ENCODE measurements at places on chromosomes 12 and 14.
A peak's percentile ranks its signal among the peaks of the same experiment; 100 is the strongest.

GRCh38 chr14:69635981-69636639 lies 24.7 kb downstream of the SUSD6 start:
- no peak for DNase-seq

GRCh38 chr12:42124764-42125387 lies 19.8 kb downstream of the GXYLT1 start:
- no peak for DNase-seq

DNA sequence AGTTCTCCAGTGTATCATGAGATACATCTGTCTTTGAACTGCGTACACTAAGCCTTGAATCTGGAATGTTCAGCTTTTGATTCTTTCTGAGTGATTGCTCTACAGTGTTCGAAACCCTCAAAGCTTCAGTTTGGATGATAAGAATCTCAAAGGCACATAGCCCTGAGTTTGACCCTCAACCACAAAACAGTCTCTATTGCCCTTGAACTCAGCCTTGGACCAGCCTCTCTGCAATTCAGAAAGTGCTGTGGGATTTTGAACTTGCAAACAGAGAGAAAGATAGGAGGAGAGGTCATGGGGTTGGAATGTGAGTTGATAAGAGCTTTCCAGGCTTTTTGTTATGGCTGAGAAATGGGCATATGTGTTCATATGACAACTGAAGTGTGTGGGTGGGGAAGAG lies 100.3 kb downstream of the MYRFL start:
- DNase-seq = no peak

- DNase-seq = no peak
Measured at GRCh38 chr14:44163946-44164345, 343.1 kb downstream of the FSCB start.

GRCh38 chr14:100982353-100982752 lies 78.8 kb upstream of the RTL1 start:
- no peak for DNase-seq

DNA sequence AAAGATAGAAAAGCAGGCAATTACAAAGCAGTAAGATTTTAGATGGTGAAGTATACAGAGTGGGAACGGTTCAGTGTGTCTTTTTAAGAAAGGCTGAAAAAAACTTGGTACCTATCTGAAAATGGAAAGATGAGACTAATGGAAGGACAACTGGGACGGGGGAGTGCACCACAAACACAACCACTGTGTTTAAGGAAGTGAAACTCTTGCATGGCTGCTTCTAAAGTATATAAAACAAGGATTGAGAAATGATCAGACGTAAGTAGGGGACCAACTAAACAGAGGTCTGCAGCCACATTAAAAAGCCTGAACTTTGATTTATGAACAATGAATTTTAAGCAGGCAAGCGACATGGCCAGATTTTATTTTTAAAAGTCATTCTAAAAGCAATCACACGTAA lies 328.6 kb downstream of the MDGA2 start:
- DNase-seq = no peak

DNA sequence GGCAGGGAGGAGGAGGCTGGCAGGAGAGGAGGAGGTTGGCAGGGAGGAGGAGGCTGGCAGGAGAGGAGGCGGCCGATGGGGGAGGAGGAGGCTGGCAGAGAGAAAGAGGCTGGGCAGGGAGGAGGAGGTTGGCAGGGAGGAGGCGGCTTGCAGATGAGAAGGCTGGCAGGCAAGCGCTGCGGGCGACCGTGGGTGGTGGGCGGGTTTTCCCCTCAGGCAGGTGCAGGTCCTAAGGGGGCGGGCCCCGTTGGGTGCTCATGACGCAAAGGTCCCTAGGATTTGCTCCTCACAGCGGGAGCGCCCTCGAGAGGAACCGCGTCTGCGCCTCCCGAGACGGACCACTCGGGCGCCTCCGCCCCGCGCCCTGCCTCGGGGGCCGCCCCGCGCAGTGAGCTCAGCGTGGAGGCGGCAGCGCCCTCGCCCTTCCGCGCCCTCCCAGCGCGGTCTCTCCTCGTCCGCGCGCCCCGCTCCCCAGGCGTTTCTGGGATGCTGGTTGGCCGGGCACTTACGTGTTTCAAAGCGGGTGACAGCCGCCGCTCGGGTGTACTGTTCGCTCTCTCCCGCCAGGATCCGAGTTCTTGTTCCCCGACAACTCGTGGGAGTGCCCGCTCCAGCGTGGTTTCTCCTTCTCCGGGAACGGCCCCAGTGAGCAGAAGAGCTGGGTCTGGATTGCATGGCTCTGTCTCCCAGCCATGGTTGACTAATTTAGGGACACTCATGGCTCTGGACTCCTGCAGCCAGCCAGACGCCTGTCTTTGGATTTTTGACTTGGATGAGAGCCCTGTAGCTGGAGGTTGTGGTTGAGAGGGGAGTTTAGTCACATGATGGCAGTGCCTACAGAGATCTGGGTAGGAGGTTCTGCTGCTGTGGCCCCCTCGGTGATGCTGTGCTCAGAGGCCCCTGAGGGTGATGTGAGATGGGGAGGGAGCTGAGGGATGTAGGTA lies 64.1 kb upstream of the PPP4R3A start:
- DNase-seq = peak; percentile 25

GRCh38 chr14:32738206-32738871 lies 200.3 kb upstream of the NPAS3 start:
- no peak for DNase-seq

DNA sequence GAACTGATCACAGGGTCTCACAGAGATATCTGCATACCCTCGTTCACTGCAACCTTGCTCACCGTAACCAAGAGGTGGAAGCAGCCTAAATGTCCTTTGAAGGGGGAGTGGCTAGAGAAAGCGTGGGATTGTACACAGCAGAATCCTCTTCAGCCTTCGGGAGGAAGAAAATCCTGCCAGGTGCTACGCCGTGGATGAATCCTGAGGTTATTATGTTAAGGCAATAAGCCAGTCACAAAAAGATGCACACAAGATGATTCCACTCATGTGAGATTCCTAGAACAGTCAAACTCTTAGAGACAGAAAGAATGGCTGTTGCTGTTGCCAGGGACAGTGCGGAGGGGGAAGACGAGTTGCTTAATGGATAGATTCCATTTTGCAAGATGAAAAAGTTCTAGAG lies 39.6 kb upstream of the SFSWAP start:
- no peak for DNase-seq

DNA sequence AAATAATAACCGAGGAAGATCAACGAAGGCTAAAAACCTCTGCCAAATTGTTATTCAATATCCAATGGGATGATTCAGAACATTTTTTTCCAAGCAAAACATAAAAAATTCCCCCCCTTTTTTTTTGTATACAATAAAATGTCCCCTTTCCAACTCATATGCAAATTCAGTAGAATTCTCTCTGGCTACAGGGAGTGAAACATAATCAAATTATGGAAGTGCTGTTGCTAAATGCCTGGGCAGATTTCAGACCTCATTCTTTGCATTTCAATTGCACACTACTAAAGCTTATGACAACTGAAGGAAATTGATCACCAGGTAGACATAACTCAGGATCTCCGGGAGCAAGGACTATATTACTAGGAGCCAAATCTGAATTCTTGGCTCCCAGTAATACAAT lies 51.0 kb downstream of the LMNTD1 start:
- DNase-seq = no peak

DNA sequence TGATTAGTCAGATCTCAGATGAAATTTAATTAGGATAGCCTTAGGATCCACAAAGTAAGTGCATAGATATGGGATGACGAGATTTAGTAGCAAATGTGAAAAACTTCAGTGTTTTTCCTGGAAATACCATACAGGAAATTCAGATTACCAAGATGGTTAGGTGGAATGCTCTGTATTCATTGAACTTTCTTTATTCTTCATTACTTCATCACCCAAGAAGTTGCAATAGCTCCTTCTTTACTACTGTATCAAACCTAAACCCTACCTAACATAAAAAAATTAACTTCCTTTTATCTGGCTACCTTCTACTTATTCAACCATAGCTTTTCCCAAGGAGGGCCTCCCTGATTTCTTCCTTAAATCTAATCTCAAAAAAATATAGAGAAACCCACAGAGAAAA lies 100.4 kb downstream of the TTC6 start:
- no peak for DNase-seq

GRCh38 chr14:95504135-95505029 lies 12.1 kb downstream of the SYNE3 start:
- no peak for DNase-seq

DNA sequence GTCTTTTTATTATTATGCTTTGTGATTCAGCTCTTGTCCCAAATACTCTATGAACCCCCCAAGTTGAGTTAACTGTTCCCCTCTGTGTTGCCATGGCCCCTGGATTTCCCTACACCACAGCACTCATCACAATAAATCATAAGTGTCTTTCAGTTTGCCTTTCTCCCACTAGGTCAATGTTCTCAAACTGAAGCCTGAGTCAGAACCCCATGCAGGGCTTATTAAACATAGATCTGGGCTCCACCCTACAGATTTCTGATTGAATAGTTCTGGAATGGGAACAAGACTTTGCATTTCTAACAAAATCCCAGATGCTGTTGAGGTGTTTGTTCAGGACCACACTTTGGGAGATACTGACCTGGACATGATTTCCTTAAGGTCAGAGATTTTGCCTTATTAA lies 199.4 kb downstream of the TBX5 start:
- DNase-seq = no peak

DNA sequence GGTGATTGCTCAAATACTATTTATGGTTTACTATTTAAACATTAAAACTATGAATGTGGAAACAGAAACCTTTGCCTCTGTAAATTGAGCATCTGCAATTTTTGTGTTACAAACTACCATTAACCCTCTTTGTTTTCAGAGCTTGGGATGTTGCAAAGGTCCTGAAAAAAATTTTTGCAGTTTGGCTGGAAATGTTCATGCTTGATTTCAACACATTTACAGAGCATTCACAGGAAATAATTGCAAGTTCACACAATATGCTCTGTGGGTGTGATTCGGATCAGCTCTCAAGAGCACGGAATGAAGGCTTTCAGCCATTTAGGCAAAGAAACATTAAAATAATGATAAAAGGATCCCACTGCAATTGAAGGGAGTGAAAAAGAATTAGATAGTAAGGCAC lies 232.9 kb downstream of the ATP23 start:
- no peak for DNase-seq

DNA sequence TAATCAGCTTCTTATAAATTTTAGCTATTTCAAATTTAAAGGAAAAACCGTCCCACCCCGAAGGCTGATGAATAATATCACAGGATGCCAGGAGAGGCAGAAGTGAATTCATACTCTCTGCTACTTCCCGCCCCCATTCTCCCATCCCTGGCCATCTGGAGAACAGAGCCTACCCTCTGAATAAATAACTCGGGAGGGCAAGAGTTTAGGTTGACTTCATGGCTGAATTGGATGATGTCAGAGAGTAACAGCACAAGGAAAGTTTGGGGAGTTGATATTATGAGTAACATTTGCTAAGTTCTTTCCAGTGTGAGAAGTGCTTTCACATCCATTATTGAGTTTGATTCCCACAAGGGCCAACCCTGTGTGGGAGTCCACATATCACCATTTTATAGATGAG lies 241.6 kb downstream of the EGLN3 start:
- DNase-seq = no peak

DNA sequence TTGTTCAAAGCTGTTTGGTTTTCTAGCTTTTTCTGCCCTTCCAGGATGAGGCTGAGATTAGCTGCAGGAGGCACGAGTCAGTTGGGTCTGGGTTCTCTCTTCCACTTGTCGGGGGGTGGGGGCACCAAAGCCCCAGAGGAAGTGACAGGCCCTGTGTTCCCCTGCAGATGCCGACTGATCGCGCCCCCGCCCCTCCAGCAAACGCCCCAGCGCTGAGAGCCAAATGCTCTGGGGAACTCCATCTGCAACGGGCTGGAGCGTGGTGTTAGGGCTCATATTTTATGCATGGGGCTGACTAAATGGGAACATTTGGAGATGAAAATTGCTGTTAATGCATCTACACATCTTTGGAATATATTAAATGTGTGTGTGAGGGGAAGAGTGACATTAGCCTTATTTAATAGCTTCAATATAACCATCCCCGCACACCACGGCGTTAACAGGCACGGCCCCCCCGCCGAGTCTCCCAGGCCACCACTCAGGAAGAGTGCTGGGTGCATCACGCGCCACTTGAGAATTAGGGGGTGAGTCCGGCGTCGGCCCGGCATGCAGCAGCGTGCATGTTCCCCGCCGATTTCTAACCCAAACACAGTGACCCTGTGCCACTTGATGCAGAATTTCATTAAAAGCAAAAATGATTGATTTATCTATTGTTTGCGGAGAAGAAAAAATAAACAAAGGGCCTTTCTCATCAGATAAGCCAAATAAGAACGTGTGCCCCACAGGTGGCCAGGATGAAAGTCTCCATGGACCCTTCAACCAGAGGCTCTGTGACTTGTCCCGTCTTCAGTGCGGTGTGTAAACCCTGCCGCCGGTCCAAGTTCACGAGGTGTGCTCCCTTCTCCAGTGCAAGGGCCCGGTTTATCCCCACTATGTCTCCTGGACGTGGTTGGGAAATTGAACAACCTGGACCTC lies 165.0 kb upstream of the RTL1 start:
- no peak for DNase-seq

DNA sequence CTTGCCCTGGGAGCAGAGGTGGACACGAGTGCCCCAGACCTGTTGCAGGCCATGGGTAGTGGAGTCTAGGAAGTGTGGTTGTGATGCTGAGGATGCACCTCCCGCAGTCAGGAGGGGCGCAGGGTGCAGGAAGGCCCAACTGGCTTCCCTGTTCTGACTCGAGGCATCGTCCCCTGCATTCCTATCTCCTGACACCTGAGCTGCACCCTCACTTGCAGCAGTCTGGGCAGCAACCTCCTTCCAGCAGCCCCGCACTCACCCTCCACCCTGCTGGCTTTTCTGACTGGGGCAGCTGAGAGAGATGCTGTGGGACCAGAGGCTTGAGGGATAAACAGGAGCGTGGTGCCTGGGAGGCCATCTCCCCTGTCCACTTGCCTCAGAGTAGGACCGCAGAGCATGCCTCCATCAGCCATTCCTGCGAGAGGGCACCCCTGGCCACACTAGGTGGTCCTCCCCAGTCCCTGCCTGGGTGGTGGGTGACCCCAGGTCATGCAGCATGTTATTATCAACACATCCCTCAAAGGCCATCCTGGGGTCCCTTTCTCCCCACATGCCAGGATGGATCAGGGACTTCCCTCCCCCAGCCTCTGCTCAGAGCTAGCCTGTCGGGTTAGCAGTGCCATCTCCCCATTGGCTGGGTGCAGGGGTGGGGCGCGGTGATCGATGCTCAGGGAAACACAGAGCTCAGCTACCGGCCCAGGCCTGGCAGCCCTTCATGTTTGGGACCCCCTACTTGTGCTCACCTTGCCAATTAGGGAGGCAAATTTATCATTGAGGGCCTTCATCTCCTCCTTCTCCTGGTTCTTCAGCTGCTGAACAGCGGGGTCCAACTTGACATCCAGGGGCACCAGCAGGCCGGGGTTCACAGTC lies 719 bp downstream of the KRT80 start:
- DNase-seq = no peak

- no peak for DNase-seq
Measured at GRCh38 chr12:55933799-55934742, 3.1 kb downstream of the DGKA start.

GRCh38 chr12:51548241-51548640 lies 42.8 kb upstream of the SCN8A start:
- DNase-seq = no peak

All from NCI-H1930 (cell line).